ENCODE measurements at places on chromosomes 7 and 10. TPM values are rescaled to one million over a fixed set of nuclear protein-coding genes. Genes with fewer than 3 reads are reported as not detected.

ITGA8 gene
- total RNA-seq: not detected

OR2A5 gene
- not detected for total RNA-seq

ARPC1A gene
- 209 TPM for total RNA-seq

BLNK gene
- not detected for total RNA-seq

OR13A1 gene
- not detected for total RNA-seq

Data from GM23248 (cell line).